CD4-positive, alpha-beta T cell treated with Interleukin-15 for 4 hours (primary cell): ENCODE measurements at places on chromosomes 5 and 9.

DNA sequence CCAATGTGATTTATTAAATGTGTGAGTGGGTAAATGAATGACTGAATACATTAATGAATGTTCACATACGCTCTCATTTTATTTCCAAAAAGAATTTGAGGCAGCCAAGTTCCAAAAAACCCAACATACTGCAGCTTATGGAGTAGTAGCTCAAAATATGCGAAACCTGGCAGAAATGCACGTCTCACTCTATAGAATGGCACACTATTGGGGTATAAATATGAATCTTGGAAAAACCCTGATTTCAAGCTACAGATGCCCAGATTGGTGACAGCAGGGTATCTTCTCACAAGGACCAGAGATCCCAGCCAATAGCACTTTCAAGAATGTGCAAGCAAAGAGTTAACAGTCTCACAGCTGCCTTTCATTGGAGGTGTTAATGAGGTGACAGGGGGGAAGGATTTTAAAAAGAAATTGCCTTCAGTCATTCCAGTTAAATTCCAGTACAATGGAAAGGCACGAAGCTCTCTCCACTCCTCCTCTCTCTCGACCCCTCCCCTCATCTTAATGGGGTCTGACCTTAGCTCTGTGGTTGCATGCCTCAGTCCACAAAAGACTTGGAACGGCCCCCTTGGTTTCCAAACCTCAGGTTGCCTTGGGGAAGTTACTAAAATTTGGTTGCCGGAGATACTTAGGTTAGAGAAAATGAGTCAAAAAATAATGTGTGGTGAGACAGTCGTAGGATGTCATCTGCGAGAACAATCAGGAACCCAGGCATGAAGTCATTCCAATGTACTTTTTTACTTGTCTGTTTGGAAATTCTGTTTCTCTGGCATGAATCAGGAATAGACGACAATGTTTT lies 307.4 kb downstream of the NFIB start:
- DNase-seq: no peak

DNA sequence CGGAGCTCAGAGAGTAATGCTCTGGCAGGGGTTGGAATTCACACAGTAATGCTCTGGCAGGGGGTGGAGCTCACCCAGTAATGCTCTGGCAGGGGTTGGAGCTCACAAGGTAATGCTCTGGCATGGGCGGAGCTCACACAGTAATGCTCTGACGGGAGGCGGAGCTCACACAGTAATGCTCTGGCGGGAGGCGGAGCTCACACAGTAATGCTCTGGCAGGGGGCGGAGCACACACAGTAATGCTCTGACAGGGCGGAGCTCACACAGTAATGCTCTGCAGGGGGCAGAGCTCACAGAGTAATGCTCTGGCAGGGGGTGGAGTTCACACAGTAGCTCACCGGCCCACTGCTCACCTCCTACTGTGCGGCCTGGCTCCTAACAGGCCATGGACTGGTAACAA lies 47.2 kb upstream of the LPCAT1 start:
- DNase-seq: no peak

DNA sequence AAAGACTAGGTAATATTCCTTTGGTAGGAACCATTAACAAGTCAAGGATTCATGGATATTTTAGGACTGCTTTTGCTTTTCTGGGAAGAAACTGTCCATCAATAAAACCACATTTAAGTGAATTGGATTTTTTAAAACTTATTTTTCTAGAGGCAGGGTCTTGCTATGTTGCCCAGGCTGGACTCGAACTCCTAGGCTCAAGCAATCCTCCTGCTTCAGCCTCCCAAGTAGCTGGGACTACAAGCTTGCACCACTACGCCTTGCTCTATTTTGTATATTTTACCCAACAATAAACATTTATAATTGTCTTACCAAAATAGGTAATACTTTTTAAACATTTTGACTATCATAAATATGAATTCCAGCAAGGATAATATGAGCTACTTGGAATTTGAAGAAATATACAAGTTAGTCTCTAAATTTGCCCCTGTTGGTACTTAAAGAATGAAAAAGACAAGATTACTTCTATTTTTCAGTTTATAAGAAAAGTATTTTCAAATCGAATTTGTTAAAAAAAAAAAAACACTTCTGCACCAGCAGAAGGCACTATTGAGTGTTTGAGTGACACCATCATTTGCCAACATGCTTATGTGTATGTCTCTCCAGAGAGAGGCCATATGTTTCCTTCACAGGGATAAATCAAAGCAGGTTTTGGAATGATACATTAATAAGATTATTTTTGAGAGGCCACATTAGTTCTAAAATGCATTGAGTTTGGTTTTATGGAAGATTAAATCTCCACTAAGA lies 60.0 kb upstream of the CARTPT start:
- DNase-seq: no peak

- DNase-seq: no peak
Observed at GRCh38 chr9:89488131-89488530, 9.8 kb downstream of the SEMA4D start.

DNA sequence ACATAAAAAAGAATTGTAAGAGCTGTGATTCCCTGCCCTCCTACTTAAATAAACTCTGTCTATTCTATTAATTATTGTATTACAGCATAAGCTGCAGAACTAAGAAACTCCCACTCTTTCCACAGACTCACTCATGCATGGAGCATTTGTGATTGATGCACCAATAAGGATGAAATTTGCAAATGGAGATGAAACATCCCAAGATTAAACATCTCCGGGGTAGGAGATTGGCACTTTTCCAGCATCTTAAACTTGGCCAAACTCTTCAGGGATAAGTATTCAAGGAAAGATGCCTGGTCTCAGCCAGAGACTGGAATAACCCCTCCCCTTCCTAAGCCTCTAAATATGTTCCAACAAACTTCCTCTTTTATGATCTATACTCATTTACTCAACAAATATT lies 472.0 kb downstream of the ACTL7B start:
- DNase-seq: no peak

- DNase-seq: no peak
Observed at GRCh38 chr9:30584559-30584958, 1799.9 kb upstream of the ACO1 start.

- DNase-seq: peak; percentile 2
Observed at GRCh38 chr5:23507278-23507685, at the start of gene PRDM9. Gene PRDM9, plus strand, starts transcription at chr5:23507609. Its CDS starts 1,425 bp downstream, at chr5:23509034.

DNA sequence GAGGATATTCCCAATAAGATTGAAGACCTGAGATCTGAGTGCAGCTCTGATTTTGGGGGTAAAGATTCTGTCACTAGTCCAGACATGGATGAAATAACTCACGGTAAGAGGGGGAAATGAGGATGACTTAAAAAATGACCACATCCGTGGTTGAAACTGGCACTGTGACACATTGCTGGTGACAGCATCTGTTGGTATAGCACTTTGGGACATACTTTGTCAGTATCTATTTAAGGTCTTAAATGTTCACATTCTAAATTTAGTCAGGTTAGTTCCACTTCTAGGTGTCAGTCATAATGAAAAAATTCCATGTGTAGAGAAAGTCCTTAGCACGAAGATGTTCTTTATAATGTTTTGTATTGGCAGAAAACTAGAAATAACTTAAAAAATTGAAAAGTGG lies 70.9 kb downstream of the GAPVD1 start:
- DNase-seq: no peak

GRCh38 chr9:124412228-124412575 lies 3.0 kb downstream of the PSMB7 start:
- DNase-seq: no peak

GRCh38 chr5:85069659-85070640 lies 685.3 kb upstream of the EDIL3 start:
- DNase-seq: no peak

GRCh38 chr9:69234683-69235082 lies 60.6 kb downstream of the TJP2 start:
- DNase-seq: no peak

- no peak for DNase-seq
Observed at GRCh38 chr5:170860415-170860814, 1.4 kb upstream of the RANBP17 start.

- no peak for DNase-seq
Observed at GRCh38 chr5:92780057-92780456, 801.0 kb downstream of the NR2F1-AS1 start.

DNA sequence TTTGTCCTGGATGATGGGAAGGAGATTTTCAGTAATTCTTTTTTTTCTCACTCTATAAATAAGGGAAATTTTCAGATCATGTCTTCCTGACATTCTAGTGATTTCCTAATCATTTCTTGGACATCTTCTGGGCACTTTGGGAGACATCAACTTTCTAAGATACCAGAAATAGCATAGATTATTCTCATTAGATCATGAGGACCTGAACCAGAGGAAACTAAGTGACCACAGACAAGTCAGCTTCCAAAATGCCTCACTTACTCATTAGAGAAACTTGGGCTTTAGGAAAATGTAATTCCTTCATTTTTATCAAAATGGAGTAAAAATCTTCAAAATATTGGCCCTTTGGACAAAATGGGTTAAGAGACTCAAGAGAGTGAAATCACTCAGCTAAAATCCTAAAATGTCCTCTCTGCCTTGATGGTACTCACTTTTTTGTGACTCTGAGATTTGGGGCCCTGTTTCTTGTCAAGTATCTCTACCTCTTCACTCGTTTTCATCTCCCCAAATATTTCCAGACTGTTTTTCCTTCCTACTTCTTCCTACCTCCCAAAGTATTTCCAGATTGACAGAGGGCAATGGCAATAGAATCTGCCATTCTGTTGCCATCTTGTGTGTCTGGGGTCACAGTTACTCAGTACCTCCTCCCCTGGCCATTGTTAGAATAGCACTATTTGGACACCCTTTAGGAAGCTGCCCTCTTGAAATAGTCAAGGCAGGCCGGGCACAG lies 194.5 kb downstream of the NR3C1 start:
- no peak for DNase-seq

DNA sequence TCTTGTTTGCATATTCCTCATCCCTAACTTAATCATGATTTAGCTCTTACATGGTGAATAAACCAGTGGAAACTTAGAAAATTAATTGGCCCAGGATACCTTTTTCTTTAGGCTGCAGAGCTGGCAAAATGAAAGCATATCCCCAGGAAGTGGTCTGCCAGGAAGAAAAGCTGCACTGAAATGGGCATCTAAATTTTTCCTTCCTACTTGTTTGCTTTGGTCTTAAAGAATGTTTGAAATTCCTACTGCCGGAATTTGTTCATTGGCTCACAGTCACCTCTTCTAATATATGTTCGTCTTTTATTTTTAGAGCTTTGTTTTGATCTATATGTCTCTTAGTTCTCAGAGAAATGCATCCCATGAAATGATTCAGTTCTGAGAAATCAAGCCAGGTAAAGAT lies 113.2 kb upstream of the ELL2 start:
- DNase-seq: no peak

- DNase-seq: no peak
Observed at GRCh38 chr5:138663561-138663960, 88.4 kb upstream of the HSPA9 start.

- no peak for DNase-seq
Observed at GRCh38 chr5:65190328-65191053, 291.2 kb downstream of the ADAMTS6 start.

- peak; percentile 71 for DNase-seq
Observed at GRCh38 chr5:40486437-40487275, 193.1 kb upstream of the PTGER4 start.

DNA sequence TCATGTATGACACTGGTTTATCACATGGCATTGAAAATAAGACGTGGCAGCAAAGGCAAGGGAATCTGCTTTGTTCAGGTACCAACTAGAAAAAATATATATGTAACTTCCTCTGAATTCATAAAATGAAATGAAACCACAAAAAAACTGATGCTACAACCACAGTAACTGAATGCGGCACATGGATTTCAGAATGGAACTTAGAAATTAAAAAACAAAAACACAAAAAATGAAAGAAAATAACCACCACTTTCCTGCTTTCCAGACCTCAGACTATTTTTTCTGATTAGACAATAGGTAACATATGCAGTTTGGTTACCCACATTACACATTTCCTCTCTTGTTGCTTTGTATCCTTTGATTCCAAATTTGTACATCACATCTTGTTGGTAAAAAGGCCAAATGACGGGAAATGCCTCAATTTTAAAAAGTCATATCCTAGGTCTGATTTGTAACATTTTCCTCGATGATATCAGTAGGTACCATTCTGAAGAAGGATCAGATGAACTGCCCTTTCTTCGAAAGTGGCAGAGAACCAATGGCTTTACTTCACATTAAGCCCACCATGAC lies 18.1 kb upstream of the PDCL start:
- DNase-seq: no peak

DNA sequence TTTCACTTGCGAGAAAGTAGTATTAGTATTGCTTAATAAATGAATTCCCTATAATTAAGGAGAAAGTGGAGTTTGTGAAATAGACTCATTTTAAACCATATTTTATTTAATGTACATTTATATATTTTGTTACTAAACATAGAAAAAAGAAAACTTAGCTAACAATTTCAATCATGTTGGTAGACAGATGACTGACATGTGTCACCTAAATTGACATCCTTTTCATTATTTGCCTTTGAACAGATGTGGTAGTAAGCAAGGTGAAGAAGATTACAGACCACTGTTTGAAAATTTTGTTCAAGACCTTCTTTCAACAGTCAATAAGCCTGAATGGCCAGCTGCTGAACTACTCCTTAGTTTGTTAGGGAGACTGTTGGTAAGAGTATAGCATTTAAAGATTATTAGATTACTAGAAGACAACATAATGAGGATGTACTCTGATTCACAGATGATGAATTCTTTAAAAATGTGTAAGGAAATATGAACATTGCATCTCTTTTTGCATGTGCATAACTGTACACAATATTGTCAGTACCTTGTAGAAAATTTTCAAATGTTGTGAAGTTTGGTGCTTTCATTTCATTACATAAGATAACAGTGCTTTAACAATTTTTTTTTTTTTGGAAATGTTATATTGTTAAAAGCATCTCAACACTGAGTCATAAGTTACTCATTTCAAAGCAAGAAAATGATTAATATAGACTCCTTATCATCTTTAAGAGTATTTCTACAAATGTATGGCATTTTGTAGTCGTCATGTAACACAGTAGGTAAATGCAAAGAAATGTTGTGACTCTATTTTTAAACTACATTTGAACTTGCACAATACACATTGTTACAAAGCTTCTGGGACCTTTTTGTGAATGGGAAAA lies 139.5 kb downstream of the NIPBL start:
- no peak for DNase-seq

DNA sequence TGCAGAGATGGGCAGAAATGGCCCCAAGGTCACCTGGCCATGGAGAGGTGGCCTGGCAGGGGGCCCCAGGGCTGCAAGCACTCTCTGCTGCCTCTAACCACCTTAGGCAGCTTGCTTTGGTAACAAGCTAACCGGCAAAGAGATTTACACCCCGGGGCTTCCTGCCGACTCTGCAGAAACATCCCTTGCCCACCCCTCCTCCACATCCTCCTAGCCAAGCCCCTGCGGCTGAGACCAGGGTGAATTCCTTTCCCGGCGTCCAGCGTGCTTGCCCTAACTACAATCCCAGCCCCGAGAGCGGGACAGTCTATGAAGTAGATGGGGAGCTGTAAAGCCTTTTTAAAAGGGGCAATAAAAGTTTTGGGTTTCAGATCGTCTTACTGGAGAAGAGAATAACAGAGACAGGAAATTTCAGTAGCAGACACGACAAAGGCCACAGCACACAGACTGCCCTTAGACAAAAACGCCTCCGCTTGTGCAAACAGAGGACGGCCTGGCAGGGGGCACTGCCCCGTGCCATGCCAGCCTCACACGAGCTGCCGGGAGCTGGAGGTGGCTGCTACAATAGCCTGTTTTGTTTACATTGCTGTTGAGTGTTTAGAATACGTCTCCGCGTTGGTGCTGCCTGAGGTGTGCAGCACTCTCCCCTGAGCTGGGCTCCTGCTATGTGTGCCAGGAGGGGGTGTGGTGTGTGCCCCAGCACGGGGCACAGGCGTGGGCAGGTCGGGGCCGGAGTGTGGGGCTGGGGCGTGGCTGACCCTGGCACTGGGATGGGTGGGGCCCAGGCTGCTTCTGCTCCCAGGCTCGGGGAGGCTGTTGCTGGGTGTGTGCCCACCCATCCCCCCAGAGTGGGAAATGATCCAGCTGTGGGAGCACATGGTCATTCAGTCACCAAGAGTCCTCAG lies 15.3 kb downstream of the MYMK start:
- no peak for DNase-seq
